ENCODE measurements at places on chromosomes 16 and 17.

DNA sequence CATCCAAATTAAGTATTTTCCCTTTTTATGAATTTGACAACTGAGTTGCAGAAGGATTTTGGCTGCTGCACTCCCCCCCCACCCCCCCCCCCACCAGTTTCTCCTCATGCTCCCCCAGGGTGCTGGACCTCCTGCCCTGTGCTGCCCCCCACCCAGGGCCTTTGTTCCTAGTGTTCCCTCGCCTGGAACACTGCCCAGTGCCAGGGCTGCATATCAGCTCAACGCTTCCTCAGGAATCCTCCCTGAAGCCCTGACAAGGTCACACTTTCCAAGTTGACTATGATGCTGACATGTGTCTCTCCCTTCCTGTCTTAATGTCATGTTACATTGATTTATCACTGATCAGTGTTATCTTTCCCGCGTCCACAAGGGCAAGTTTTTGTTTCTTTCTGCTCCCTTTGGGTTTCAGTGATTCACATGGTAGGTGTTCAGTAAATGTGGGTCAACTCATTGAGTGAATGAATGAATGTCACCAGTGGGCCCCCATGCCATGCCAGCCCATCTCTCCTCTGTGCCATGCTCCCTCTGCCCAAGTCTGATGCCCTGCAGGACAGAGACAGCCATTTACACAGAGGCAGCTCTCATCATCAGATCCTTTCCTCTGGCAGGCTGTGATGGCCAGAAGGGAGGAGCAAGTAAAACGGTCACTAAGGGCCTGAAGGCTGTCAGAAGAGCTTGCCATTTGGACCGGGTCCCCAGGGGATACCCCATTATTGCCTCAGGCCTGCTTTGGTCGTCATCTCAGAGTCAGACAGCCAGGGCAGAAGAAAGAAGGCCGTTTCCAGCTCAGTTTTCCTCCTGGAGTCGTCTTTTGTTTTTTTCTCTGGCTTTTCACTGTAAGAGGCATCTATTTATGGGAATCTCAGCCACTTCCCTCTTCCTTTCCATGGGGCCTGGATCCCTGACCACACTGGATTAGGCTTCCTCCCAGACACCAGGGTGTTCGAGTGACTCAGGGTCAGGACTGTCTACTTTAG is 386.2 kb downstream of the SNX29 start:
- no peak for DNase-seq

DNA sequence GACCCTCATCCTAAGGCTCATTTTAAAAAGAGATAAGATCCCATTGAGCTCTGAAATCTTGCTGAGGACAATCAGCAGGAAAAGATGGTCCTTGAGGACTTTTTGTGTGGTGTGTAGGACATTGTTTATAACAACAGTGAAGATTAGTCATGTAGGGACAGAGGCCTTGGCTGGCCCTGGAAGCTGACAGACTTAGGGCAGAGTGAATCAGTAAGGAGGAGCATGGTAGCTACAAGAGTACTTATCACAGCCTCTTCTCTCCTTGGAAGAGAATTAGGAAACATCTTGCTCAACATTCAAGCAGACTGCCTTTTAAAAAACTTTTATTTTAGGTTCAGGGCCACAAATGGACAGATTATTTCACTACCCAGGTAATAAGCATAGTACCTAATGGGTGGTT is 665.9 kb upstream of the SALL1 start:
- no peak for DNase-seq

DNA sequence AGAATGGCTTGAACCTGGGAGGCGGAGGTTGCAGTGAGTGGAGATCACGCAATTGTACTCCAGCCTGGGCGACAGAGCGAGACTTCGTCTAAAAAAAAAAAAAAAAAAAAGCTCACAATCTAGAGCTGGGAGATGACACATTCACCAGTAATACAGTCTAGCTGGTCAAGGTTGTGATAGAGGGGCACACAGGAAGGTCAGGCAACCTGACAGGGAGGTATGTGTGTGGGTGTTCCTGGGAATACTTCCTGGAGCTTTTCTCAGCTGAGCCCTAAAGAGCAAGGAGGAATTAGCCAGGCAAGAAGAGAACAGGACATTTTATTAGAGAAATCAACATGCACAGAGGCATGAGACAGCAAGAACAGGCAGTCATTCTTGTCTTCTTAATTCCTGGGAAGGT is 216.7 kb downstream of the SHISA9 start:
- DNase-seq: no peak

GRCh38 chr16:83802135-83802534 is 5.6 kb upstream of the HSBP1 start:
- no peak for DNase-seq

All from activated effector memory CD4-positive, alpha-beta T cell treated with anti-CD3 and anti-CD28 coated beads, Interleukin-2, amount 50 U/mL, for 16 hours (primary cell).